Activated CD4-positive, alpha-beta T cell treated with anti-CD3 and anti-CD28 coated beads for 24 hours (primary cell): ENCODE measurements at places on chromosomes 2 and 18.

DNA sequence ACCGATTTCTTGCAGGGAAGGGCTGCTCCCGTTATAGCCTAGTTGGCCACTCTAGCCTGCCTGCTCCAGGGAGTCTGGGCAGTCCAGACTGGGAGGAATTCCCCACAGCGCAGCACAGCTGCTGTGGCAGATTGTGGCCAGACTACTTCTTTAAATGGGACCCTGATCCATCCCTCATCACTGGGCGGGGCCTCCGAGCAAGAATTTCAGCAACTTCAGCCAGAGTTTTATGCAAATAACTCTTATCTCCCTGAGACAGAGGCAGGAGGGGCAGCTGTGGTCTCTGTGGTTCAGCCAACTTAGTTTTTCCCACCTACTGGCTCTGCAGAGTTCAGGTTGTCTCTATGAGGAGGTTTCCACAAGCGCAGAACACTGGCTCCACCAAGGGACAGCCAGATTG lies 1583.2 kb downstream of the SUCLG1 start:
- no peak for DNase-seq

- no peak for DNase-seq
These were observed 209.7 kb upstream of the SIX2 start for GRCh38 chr2:45218931-45219339.

- DNase-seq = no peak
These were observed 3.6 kb upstream of the TTC21B start for GRCh38 chr2:165957030-165957675.

- DNase-seq = no peak
These were observed 28.7 kb upstream of the SLC25A52 start for GRCh38 chr18:31789409-31789808.

- no peak for DNase-seq
These were observed 172.1 kb downstream of the NEDD4L start for GRCh38 chr18:58216071-58216481.

- DNase-seq = no peak
These were observed 2.1 kb downstream of the CNTNAP5 start for GRCh38 chr2:124027182-124027581.

DNA sequence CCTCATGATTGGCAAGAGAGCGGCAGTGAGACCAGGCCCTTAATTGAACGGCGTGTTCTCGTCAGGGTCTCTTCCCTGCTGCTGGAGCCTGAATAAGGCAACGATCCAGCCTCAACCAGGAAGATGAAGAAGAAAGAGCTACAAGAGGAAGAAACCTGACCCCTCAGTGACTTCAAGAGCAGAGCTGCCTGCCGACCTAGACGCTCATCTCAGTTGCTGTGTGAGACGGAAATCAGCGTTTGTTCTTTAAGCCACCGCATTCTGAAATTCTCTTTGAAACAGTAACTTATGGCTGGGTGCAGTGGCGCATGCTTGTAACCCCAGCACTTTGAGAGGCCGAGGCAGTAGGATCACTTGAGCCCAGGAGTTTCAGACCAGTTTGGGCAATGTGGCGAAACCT lies 29.6 kb upstream of the KCNG3 start:
- DNase-seq = no peak

DNA sequence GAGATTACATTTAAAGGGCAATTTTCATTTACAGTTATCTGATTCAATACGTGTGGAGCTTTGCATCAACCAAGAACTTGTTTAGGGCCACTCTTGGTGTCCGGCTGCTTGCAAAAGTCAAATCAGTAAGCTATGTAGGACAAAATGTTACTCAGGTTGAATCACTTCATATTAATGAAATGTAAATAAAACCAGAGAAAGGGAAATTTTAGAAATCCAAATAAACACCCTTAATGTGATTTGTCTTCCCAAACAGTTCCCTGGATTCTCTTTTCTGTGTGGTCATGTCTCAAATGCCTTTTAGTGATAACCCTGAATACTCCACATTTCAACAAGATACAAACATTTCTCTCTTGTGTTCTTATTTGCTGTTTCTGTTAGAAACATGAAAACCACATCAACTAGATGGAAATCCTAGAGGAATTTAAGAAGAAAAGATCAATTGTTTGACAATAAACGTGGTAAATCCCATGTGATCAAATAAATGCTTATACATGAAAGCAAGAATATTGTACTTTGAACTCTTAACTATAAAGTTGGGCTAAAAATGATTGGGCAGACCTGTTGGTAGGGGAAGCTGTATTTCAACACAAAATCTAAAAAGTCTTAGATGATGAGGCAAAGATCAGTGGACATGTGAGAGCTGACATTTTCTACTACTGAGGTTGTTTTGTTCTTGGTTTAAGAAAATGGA lies 101.3 kb downstream of the CDC42EP3 start:
- DNase-seq = no peak
